ENCODE measurements at places on chromosomes 16 and 17.

- no peak for DNase-seq
Observed at GRCh38 chr16:19698480-19699465, 19.3 kb downstream of the KNOP1 start.

DNA sequence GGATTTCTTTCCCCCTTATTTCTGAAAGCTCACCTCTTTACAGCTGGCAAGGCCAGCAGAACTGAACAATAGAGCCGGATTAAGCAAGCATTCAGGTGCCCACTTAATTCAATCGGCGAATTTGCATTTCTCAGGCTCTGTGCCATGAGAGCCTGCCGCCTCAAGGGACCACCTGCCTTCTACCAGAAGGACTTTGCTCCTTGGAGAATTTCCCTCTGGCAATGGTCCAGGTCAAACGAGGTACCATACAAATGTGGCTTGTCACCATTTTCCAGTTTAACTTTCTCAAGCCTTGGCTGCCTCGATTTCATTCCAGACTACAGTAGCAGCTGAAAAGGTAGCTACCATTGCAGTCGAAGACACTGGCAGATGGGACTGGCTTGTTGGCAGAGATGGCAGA lies 534.0 kb downstream of the MAF start:
- no peak for DNase-seq

DNA sequence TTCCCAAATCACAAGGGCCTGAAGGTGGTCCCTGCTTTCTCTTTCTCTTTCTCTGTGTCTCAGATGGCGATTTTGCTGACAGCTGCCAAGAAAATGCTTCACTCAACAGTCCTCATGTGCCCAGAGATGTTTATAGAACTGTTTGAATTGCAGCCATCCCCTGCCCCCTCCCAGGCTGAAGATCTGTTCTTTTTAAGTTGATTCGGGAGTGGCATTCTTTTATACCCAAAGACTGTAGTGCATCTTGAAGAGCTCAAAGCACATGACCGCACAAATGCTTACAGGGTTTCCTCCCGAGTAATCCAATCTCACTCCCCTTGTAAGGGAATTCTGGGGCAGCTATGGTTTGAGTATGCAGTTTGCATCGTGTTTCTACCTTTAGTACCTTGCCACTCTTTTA lies 75.7 kb downstream of the SEC14L1 start:
- no peak for DNase-seq

DNA sequence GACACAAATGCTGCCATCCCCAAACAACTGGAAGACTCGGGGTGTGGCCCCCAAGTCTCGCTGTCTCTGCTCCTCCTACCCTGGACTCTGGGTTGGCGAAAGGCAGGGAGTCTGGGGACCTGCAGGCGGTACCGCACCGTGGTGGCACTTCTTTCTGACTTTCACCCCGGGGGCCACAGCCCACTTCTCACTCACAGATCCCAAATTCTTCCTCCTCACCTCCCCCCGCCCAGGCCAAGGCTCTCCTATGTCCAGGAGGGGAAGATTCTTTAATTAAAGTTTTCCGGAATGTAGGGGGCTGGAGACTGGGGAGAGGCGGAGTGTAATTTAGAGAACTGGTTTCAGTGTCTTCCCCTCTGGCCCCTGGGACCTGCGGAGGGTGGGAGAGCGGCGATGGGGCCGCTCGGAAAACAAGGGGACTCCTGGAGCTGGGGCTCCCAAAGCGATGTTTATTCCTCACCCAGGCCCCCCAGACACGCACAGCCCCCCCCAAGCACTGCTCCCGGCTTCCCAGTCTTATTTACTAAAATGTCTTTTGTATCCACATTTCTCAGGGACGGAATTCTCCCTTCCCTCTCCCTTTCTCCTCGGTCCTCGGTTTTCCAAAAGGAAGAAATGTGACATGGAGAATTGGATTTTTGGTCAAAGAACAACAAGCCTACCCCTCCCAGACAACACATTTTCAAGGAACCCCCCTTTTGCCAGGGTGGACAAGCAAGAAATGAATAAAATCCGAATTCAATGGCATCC lies 1.2 kb downstream of the WNT3 start:
- no peak for DNase-seq

DNA sequence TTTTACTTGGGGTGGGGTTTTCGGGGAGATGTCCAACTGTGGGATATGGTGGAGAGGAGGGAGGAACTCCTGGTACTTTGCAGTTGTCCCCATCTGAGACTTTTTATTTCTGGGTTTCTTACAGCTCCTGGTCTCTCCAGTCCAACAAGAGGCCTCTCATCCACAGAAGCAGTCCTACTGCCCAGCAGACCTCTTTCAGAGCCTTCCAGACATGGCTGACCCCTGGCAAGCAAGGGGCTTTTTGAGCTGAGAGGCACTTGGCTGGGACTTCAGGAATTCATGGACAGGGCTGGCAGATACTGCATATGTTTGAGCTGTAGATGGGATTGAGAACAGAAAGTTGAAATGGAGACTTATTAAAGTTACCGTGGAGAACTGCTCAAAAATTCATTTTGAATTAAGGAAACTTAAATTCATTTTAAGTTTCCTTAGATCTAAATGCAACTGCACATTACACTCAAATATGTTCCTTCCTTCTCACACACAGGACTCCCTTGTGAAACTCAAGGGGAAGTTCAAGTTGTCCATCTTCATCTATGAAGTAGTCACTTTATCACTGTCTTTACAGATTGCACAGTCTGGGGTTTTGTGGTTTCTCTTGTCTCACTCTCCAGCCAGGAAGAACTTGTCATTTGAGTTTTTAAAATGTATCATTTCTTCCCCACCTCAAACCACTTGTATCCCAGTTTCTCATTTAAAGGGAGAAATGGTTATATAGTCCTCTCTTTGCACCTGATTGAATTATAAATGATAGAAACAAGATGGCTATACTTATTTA lies 1.1 kb downstream of the LASP1NB start:
- DNase-seq: no peak

GRCh38 chr16:51579652-51580360 lies 428.7 kb upstream of the SALL1 start:
- DNase-seq: no peak

- DNase-seq: no peak
Observed at GRCh38 chr16:53695070-53695469, 8.6 kb downstream of the RPGRIP1L start.

DNA sequence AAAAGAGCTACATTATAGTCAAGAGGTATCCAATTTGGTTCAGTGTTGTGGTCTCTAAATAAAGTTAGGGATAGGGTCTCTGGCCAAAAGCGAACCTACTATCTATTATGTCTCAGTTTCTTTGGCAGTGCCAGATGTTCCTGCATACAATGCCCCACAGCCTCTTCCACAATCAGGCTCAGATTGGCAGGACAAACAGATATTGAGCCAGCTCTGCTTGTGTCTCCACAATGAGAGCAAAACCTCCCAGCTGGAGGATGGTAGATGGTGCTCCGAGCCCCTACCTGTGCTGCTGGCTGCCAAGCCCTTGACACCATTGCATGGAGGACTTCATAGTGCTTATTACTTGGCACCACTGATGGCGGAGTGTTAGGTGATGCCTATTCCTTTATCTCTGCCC lies 19.7 kb downstream of the PHAF1 start:
- no peak for DNase-seq

DNA sequence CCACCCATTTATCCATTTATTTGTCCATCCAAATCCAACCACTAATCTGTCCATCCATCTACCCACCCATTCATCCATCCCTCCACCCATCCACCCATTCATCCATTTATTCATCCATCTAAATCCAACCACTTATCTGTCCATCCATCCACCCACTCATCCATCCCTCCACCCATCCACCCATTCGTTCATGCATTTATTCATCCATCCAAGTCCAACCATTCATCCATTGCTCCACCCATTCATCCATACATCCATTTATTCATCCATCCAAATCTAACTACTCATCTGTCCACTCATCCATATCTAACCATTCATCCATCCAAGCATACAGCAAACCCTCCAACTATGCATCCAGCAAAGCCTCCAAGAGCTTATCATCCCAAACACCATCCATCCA lies 267.3 kb downstream of the XYLT1 start:
- DNase-seq: no peak

DNA sequence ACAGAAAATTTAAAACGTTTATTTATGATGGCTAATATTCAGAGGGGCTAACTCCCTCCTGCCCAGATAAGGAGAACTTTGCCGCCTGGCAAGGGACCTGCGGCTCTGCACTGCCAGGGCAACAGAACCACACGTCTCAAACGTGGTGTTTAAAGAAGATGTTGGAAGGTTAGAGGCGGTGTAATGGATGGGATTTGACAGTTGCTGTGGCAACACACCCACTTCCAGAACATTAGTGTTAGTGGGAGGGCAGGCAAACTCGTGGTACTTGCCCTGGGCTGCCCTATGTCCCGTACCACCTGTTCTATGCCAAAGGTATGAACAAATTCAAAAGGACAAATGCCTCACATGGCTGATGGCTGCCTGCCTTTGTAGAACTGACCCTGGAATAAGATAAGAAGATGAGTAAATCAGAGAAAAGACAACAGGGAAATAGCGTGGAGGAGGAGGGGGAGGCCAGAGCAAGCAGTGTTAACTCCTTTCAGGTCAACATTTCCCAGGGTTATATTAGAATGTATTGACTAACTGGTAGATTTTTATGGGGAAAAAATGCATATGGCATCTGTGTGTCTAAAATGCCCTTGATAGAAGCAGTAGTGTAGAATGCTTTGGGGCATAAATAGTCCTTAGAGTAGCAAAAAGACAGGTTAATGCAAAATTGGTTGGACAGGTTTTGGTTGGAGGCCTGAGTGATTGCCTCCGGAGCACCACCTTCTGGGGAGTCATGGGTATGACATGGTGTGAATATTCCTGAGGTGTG lies 30.8 kb downstream of the HLF start:
- DNase-seq: peak; percentile 14

GRCh38 chr16:12098429-12099310 lies 122.1 kb downstream of the SNX29 start:
- no peak for DNase-seq

- no peak for DNase-seq
Observed at GRCh38 chr17:75557075-75557851, 30.3 kb upstream of the MYO15B start.

Measured in stimulated activated CD8-positive, alpha-beta memory T cell treated with anti-CD3 and anti-CD28 coated beads, Interleukin-4, amount 100 ng/mL, for 1 hour (primary cell).